ENCODE measurements at places on chromosomes 1 and 21.

DNA sequence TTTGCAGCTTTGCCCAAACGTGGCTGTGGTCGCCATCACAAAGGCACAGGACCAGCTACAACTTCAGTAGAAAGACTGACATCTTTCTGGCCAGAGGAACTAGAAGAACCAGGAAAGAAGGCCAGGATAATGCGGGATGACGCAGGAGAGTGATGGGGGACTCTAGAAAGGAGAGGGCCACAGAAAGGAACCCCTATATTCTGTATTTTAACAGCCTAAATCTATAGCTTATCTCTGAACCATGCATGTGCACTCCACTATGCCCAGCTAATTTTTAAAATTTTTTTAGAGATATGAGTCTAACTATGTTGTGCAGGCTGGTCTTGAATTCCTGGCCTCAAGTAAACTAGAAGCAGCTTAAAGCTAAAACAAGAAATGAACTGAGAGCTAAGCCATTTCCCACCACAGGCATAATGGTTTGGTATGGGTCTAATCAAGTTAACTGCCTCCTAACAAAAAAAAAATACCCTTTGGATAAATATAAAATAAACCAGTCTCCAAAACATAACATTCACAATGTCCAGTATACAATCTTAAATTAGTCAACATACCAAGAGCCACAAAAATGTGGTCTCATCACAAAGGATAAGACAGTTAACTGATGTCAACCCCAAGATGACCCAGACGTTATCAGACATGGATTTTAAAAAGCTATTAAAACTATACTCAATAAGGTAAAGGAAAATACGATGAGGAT is 18.0 kb downstream of the LTN1 start:
- DNase-seq: no peak

DNA sequence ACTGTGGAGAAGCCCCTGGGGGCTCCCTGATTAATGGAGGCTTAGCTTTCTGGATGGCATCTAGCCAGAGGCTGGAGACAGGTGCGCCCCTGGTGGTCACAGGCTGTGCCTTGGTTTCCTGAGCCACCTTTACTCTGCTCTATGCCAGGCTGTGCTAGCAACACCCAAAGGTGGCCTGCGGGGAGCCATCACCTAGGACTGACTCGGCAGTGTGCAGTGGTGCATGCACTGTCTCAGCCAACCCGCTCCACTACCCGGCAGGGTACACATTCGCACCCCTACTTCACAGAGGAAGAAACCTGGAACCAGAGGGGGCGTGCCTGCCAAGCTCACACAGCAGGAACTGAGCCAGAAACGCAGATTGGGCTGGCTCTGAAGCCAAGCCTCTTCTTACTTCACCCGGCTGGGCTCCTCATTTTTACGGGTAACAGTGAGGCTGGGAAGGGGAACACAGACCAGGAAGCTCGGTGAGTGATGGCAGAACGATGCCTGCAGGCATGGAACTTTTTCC is 24.8 kb downstream of the PCSK9 start:
- no peak for DNase-seq

DNA sequence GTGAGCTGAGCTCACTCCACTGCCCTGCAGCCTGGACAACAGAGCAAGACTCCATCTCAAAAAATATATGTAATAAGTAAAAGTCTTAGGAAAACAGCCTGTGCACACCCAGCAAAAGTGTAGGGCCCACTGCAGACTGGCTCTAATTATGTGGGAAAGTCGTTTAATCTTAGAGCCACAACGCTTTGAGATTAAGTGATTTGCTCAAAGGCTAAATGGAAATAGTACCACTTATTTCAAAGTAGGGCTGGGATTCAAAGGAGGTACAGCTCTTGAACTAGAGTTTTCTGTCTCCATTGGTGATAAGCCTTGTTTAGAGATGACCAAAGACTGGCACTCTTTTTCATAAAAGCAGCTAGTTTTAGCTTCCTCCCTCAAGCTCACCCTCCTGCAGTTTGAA is 2.2 kb downstream of the TACSTD2 start:
- no peak for DNase-seq

GRCh38 chr21:42566524-42567213 is 53.0 kb downstream of the SLC37A1 start:
- DNase-seq: no peak

- DNase-seq: no peak
These were observed 1327.0 kb downstream of the BRINP3 start for GRCh38 chr1:189150624-189151023.

DNA sequence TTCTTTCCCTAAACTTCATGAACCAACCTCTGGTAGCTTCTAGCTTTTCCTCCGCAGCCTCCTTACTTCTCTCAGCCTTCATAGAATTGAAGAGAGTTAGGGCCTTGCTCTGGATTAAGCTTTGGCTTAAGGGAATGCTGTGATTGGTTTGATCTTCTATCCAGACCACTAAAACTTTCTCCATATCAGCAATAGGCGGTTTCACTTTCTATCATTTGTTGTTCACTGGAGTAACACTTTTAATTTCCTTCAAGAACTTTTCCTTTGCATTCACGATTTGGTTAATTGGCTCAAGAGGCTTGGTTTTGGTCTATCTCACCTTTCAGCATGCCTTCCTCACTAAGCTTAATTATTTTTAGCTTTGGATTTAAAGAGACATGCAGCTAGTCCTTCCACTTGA is 5.1 kb downstream of the URB2 start:
- no peak for DNase-seq

GRCh38 chr21:36207577-36208320 is 51.1 kb downstream of the DOP1B start:
- no peak for DNase-seq

GRCh38 chr1:103949779-103950178 is 200.1 kb downstream of the AMY1C start:
- DNase-seq: no peak

DNA sequence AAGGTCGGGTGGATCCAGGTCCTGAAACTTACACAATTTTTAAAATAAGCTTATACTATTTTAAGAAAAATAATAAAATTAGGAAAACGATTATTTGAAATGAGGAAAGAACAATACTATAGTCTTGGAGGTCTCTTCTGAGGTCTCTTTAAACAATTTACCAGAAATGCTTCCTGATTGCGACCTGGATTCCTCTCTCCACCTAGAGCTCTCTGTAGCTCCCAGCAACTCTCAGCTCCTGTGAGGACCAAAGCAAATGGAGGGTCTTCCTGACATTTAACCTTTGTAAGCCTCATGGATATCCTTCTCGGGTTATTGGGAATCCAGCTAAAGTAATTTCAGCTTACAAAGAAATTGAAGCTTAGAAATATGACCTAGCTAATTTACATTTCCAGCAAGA is 886 bp downstream of the BTBD8 start:
- no peak for DNase-seq

DNA sequence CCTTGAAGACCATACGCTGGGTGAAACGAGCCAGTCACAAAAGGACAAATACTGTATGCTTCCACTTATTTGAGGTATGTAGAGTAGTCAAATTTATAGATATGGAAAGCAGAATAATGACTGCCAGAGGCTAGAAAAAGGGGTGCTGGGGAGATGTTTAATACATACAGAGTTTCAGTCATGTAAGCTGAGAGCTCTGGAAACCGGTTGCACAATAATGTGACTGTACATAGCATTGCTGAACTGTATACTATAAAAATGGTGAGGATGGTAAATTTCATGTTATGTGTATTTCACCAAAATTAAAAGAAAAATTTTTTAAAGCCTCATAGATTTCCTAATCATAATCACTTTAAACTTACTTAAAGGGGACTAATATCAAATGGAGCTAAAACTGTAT is 110.8 kb downstream of the ZZZ3 start:
- no peak for DNase-seq

- DNase-seq: no peak
These were observed 20.3 kb downstream of the FASLG start for GRCh38 chr1:172679000-172679772.

- no peak for DNase-seq
These were observed 109.9 kb downstream of the KIAA0319L start for GRCh38 chr1:35447278-35447677.

DNA sequence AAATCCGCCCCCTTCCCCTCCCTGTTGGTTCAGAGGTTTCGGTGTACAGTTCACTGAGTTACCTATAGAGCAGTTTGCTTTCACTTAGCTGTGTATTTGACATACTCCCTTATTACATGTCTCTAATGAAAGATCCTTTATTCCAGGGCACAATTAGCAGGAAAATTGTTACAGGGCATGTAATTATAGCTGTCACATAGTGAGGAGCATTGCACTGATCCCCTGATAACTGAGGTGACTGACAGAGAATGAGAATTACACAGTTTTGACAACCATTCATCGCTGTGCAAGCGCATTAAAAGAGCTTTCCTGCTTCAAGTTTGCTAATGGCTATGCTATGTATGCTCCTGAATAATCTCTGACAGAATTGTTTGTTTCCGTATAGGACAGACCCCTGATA is 26.9 kb downstream of the DAP3 start:
- DNase-seq: no peak

DNA sequence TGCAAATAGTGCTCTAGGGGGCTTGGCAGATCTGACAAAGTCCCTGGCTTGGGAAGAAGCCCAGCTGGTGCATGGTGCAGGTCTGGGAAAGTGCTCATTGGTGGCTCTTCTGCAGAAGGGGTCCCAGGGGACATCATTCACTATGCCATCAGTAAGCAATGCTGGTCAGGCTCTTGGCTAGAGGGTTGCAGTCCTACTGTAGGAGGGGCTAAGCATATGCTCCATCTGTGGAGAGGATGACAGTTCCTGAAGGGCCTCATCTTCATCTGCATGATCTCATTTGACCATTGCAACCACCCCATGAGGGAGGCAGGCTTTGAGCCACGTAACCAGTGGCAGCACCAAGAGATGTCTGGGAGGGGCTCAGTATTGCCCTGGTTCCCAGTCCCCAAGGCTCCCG is 31.5 kb upstream of the VASH2 start:
- DNase-seq: no peak

- no peak for DNase-seq
These were observed 179.4 kb downstream of the TGFB2 start for GRCh38 chr1:218524526-218524925.

- no peak for DNase-seq
These were observed 2.7 kb downstream of the FOXE3 start for GRCh38 chr1:47418681-47419325.

DNA sequence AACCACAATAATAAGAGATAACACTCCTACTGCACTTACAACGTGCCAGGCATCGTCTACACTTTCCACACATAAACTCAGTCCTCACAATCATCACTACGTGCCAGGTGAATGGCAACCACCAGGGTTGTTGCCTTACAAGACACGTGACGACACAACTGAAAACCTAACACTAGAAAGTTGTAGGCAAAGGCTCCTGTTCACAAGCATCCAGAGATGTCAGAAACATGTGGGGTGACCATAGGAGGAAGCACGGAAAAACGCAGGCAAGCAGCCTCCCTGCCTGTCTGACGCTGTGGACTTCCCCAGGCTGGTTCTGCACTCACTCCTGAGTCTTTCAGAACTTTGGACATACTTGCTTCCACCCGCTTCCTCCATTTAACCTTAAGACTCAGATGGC is 7.0 kb downstream of the CAPZB start:
- DNase-seq: no peak

DNA sequence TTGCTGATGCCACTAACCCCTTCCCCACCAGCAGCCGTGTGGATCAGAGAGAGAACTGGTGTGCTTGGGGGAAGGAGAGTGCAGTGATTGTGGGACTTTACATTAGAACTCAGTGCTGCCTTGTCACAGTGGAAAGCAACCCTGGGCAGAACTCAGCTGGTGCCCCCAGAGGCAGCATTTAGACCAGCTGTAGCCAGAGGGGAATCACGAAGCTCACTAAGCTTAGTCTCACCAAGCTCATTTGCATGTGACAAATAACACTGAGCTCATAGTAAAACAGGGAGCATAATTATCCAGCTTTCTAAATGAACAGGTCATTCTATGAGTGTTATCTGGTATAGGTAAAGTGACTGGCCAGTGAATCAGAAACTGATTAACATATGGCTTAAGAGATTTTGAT is 9.8 kb upstream of the SMAP2 start:
- DNase-seq: no peak

DNA sequence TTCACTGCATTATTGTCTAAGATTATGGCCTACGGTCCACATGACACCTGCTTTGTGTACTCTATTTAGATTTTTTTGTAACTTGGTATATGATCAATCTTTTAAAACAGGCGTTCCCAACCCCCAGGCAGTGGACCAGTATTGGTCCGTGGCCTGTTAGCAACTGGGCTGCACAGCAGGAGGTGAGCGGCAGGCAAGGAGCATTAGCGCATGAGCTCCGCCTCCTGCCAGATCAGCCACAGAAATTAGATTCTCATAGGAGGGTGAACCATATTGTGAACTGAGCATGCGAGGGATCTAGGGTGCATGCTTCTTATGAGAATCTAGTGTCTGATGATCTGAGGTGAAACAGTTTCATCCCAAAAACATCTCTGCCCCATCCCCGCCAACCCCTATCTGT is 228.4 kb upstream of the NR5A2 start:
- DNase-seq: no peak

- DNase-seq: no peak
These were observed 619 bp upstream of the IGFN1 start for GRCh38 chr1:201190005-201190404.

DNA sequence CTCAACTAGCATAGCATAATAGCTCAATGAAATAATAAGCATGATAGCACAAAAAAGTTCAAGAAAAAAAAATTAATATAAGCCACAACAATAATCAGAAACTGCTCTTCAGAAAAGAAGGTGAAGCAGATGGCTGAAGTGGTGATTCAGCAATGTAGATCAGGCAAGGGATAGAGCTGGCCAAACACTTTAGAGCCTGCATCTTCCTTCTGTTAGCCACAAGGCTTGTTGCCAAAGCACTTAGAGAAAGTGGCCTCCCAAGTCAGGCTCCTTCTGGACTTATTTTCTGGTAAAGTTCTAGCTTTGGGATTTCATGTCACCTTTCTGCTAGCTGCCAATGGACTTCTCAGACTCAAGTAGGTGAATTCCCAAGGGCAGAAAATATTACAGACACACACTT is 60.3 kb upstream of the C1orf87 start:
- no peak for DNase-seq

- DNase-seq: no peak
These were observed 62.1 kb downstream of the HSPG2 start for GRCh38 chr1:21874778-21875547.

DNA sequence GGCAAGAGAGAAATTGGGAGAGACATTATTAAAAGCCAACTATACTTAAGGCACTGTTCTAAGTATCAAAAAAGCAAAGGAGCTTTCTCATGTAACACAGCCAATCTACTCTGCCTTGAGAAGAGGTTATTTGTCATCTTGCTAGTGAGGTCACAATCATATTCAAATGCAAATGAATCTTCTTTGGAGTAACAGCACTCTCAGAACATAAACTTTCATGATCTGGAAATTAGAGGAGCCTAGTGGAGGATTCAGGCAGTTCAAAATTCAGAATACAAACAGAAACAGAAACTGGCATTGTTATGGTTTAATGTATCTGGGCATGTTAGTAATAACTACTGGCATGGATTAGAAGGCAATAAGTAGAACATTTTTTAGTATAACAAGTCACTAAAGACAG is 57.4 kb downstream of the ARID4B start:
- no peak for DNase-seq

DNA sequence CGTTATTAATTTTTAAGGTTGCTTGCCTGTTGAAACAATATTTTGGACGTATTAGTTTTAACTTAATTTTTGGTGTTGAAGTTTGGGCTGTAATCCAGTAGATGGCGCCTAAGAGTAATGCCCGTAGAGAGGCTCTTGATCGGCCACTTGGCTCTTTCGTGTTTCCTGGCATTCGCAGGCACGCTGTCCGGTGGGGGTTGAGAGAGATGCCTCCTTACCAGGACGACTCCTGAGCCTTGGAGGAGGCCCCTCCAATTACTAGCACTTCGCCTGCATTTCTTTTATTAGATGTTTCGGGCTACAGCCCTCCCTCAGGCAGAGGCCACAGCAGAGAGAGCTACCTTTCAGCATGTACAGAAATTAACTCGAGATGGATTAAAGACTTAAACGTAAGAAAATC is 12.0 kb downstream of the OR2M4 start:
- DNase-seq: no peak

All from activated T-helper 1 cell treated with anti-CD3 and anti-CD28 coated beads, Interleukin-2, amount 50 U/mL, for 16 hours (primary cell).